Fibroblast of the conjunctiva (primary cell): ENCODE measurements at places on chromosomes 1 and 21.

DNA sequence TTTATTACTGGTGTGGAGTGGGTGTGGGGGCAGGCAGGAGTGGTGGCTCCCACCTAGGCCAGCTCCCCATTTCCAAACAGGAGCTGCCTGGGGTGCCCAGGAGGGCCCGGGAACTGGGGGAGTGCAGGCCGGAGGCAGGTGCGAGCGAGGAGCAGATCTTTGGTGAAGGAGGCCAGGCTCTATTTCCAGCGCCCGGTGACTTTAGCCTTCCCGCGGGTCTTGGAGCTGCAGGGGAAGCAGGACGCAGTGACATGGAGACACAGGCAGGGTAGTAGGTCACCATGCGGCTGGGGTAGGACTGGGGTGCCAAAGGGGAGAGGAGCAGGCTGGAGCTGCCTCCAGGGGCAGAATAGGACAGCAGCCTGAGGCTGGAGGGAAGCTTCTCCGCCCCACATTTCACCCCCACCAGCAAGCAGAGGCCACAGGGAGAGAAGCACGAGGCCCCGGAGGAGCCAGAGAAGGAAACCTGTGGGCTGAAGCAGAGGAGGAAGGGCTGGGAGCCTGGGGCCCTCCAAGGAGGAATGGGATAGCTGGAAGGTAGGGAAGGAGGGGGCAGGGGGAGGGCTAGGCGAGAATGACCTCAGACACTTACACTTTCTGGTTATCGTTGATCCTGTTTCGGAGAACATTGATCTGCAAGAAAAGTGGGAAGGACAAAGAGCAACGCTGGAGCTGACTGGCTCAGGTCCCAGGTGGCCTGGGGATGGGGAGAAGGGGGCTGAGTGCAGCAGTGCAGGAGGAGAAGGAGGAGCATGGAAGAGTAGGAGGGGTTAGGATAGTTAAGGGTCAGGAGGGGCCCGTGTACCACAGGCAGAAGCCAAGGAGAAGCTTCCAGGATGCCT, 18.2 kb downstream of the TNNT2 start:
- no peak for DNase-seq

GRCh38 chr1:170660281-170660713, 3.6 kb upstream of the PRRX1 start:
- DNase-seq = no peak

DNA sequence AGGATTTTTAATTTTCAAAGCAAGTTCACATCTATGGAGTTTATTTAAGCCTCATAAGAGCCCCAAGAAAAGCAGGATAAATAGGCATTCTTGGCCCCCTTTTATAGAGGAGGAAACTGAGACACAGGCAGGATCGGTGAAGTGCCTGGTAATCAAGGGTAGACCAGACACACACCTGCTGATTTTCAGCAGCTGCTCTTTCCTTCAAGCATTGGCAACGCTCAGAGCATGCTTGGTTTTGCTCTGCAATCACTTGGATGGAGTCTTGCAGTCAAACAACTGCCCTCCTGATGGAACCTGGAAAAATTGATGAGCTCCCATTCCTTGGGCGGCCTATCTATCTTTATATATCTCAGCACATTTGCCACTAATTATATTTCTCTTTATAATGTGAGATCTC, 478.9 kb upstream of the CAMK1G start:
- no peak for DNase-seq

DNA sequence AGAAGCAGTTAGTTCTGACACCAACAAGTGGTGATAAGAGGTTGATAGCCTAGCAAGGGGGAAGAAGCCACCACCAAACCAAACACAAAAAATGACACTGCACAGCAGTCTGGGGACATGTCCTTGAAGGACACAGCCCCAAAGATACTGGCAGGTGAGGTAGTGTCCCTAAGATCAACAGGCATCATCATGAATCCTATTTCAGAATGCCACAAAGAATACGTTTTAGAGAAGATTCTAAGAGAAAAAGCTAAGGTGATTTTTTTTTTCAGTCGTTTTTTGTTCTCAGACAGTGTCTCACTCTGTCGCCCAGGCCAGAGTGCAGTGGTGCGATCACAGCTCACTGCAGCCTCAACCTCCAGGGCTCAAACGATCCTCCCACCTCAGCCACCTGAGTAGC, 19.6 kb downstream of the MTHFR start:
- DNase-seq = no peak

DNA sequence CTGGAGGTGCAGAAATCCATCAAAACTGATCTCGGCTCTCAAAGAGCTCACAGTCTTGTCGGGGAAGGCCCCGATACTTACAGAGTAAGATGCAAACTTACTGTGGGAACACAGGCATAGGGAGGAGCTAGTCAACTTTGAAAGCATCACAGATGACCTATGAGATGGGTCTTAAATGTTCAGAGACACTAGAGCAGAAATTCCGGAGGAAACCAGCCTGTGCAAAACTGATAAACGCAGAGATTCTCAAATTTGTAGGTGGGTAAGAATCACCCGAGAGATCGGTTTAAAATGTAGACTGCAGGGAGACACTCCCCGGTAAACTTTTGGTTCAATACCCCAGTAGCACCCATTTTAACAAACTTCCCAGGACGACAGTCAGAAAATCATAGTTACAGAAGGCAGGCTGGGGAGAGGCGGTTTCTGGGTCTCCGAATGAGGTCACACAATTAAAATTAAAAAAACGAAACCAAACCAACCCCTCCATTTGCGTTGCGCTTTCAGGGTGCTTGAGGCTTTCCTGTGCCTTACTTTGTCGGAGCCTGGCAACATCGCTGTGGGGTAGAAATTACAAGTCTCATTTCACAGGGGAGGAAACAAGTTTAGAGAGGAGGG, 755 bp upstream of the THRAP3 start:
- DNase-seq = peak; percentile 62

GRCh38 chr1:67058242-67058641, 4.3 kb upstream of the SLC35D1 start:
- DNase-seq = no peak

- DNase-seq = no peak
Observed at GRCh38 chr1:175520186-175520585, 223.2 kb downstream of the TNR start.

- no peak for DNase-seq
Observed at GRCh38 chr21:34930971-34931370, 118.1 kb downstream of the RUNX1 start.
